Foreskin keratinocyte (primary cell): ENCODE measurements at places on chromosomes 1 and 21. TPM values are rescaled to one million over a fixed set of nuclear protein-coding genes. Genes with fewer than 3 reads are reported as not detected.

DNA sequence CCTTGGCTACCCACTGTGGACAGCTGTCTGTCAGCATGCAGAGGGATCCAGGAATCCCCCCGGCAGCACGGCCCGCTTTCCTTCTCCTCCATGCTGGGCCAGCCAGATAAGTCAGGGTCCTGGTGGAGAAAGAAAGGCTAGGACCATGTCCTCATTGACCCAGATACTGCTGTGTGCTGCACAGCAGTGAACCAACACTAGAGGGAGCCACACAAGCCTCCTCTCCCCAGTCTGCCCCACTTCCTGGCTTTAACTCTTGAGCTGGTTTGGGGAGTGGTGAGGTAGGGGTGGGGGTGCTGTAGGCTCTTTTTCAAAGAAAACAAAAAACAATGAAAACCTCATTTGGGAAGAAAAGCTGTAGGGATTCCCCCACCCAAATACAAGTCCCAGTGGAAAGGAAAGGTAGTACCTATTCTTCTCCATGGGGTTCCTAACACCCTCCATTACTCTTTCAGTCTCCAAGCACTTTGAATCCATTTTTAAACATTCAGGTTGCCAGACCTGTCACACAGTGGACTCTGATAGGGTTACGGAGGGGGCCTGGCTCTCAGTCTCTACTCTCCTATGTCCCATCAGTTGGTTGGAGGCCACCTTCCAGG lies 84.9 kb upstream of the CD1D start:
- no peak for DNase-seq

The POGK gene
- total RNA-seq: 33.0 and 35.4 TPM in 2 replicates

GRCh38 chr1:248373761-248374160 lies 1.8 kb upstream of the OR2T6 start:
- no peak for DNase-seq

DNA sequence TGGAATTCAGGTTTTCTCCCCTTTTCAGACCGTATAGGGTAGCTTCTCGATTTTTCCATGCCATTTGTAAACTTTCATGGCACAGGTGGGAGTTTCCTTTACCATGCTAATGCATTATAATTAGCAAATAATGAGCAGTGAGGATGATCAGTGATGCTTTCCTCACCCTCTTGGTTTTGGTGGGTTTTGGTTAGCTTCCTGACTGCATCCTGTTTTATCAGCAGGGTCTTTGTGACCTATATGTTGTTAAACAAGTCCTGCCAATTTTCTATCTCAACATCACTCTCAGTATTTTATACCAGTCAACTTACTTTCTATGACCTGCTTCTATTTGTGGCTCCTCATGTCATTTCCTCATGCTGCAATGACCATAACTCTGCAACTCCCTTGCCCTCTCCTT lies 1345.1 kb downstream of the NCAM2 start:
- DNase-seq: no peak

The CA6 gene
- not detected in 2 replicates for total RNA-seq

DNA sequence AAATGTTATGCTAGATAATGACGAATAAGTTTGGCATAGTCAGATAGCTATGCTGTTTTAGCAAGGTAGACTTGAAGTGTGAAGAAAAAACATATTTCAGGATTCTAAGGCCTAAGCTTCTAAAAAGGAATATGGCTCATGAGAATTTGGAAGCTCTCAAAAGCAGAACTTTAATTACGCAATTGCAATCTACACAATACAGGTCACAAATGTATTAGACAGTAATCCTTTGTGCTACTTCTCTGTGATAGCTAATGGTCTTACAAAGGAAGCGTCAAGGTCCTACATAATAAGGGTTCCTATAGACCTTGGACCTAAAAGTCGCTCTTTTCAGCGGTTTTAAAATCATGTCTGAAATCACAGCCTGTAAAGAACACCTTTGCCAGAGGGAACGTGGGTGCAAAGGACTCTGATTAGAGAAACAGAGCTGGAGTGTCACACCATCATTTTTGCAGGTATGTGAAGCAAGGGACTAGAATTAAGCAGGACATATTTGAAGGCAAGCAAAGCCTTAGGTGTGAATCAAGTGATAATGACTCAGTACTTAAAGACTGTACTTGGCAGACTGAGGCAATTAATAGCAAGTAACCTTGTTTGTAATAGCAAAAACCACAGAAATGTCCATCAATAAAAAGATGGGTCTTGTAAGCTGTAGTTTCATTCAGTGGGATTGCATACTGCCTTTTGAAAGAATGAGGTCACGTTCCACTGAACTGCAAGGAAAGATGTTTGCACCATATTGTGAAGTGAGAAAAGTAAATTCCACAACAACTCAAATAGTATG lies 420.2 kb downstream of the KCTD3 start:
- no peak for DNase-seq

GRCh38 chr1:112502826-112503225 lies 5.9 kb upstream of the WNT2B start:
- DNase-seq: no peak

The CCT3 gene
- total RNA-seq: 363 and 393 TPM in 2 replicates

DNA sequence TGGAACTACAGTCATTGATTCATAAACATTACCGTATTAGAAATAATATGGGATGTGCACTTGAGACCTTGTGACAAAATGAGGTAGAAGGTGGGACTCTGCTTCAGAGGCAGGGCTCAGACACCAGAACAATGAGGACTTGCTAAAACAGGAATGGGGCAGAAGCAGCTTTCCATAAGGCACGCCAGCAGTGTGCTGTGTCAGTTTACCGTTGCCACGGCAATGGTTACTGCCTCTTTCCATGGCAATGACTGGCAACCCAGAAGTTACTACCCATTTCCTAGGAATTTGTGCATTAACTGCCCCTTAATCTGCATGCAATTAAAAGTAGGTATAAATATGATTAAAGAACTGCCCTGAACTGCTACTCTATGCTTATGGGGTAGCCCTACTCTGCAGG lies 169.0 kb downstream of the CHRM3 start:
- no peak for DNase-seq

- DNase-seq: no peak
Observed at GRCh38 chr1:211830055-211830327, 572 bp downstream of the LPGAT1 start.

GRCh38 chr1:150505431-150505830 lies 2.5 kb upstream of the ECM1 start:
- no peak for DNase-seq

The KIF1B gene
- 24.9 and 26.2 TPM in 2 replicates for total RNA-seq

DNA sequence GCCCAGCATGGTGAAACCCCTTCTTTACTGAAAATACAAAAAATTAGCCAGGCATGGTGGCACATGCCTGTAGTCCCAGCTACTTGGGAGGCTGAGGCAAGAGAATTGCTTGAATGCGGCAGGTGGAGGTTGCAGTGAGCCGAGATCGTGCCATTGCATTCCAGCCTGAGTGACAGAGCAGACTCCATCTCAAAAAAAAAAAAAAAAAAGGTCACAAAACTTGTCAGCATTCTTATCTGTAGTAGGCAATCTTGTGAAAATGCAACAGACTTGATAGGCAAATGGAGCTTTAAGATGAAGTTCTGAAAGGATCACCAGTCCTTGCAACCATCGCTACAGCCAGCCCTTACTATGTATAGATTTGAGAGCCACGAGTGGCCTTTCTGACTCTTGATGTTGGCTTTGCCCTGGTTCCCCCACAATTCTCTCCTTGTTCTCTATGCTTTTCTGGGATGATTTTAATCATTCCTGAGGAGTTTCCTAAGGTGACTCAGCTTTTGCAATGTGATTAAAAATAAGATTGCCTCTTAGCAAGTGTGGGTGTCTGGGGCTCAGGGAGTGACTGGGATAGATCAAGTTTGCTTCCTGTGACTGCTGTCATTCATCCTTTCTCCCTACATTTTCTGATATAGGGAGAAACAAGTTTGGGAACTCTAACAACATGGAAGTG lies 7.1 kb upstream of the MAP1LC3C start:
- no peak for DNase-seq

GRCh38 chr1:3018576-3018975 lies 2.7 kb upstream of the ACTRT2 start:
- DNase-seq: no peak

The SF3B4 gene
- total RNA-seq: 53.7 and 54.5 TPM in 2 replicates

The ALG14 gene
- 4.8 and 5.4 TPM in 2 replicates for total RNA-seq

DNA sequence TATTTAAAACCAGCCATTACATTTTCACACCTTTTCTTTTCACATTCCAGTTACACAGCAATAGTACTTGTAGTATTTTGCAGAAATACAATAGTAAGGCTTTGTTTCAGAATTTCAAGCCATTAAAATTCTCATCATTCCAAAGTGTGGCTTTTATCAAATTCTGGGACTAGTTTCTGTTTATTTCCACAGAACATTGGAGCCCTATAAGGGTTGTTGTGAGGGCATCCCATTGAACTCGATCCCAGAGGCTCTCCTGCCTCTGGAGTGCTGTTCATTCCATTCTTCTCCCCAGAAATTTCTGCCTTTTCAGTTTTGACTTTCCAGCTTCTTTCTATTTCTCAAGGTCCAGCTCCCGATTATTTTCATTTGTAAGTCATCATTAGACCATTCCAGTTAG lies 645.5 kb downstream of the ADGRL2 start:
- no peak for DNase-seq

The DNASE2B gene
- total RNA-seq: not detected in 2 replicates

DNA sequence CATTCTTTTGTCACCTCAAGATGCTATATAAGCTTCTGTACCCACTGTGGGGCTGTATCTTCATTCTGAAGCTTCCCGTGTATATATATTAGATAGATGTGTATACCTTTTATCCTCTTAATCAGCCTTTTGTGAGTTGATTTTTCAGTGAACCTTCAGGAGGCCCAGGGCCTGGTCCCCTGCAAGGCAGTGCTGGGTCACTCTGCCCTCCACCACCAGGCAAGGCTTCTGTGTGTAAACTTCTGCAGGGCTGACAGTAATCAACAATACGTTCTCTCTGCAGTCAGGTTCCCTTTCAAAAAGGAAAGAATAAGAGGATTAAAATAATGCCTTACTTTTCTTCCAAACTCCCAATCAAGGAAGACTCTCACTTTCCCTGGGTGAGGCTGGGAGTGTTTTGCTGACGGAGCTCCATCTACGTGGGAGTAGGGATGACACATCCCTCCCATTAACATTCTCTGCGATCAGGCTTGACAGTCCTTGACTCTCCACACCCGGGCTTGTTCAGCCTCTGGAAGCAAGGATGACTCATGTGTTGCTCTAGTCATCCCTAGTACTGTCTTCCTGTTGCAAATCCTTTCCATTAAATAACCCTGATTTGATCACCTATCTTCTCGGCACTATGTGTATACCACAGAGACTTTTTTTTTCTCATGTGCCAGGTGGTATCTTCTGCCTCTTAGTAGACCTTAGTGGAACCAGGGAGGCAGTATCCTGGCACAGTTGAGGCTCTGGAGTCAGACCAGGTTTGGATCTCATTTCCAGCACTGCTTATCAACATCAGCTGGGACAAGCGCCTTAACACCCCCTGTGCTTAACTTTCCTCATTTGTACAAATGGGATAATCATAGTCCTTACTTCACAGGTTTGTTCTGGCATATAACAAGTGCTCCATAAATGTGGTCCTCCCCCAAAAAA lies 70.3 kb upstream of the KCNK1 start:
- peak; percentile 97 for DNase-seq

- no peak for DNase-seq
Observed at GRCh38 chr1:951364-951763, 7.7 kb downstream of the NOC2L start.

GRCh38 chr1:70443739-70444138 lies 32.7 kb downstream of the CTH start:
- DNase-seq: no peak

- peak; percentile 18 for DNase-seq
Observed at GRCh38 chr1:101043776-101044175, 18.2 kb upstream of the DPH5 start.

The SYPL2 gene
- total RNA-seq: not detected in 2 replicates

The SPRR5 gene
- 0.24 and 0.32 TPM in 2 replicates for total RNA-seq

GRCh38 chr1:202210385-202210784 lies 16.8 kb downstream of the LGR6 start:
- DNase-seq: no peak

DNA sequence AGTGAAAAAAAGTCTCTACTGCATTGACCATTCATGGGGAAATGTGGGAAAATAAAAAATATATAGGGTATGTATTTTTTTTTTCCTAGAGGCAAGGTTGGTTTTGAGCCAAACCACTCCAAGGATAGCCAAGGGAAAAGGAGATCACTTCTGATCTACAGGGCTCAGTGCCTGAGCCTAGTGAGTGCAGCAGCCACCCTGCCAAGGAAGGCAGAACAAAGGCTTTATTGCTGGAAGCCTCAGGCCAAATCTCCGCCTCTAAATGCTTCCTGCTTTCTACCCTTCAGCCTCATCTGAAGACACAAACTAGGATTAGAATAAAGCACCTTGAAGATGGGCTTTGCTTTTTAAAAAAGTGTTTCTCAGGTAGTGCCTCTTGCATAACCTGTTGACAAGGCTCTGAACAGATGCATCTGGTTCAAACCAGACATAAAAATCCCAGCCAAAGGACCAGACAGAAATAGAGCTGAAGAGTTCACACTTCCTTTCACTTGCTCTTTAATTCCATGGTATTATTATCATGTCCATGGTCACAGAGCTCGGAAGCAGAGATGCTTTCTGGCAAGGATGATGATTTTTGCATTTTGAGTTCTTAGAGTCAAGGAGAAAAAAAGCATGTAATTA lies 10.5 kb downstream of the C1orf115 start:
- DNase-seq: no peak

The ZBTB7B gene
- total RNA-seq: 26.2 and 32.8 TPM in 2 replicates

- DNase-seq: no peak
Observed at GRCh38 chr1:40795811-40796586, 12.4 kb downstream of the KCNQ4 start.

DNA sequence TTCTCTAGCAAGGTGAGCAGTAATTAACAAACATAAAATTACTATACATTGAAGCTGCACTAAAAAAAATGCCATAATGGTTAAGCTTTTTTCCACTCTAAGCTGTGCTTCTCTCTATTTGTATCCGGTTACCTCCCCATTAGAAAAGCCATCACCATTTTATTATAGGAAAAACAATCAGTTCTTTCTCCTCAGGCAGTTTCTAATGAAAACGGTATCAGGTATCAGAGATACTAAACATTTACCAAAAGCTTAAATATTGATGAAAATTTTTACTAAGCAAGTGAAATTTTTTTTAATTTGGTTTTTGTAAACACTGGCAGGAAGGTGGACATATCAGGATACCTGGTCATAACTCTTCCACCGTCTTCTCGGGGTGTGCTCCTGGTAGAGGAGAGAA lies 14.2 kb downstream of the NTPCR start:
- DNase-seq: no peak

DNA sequence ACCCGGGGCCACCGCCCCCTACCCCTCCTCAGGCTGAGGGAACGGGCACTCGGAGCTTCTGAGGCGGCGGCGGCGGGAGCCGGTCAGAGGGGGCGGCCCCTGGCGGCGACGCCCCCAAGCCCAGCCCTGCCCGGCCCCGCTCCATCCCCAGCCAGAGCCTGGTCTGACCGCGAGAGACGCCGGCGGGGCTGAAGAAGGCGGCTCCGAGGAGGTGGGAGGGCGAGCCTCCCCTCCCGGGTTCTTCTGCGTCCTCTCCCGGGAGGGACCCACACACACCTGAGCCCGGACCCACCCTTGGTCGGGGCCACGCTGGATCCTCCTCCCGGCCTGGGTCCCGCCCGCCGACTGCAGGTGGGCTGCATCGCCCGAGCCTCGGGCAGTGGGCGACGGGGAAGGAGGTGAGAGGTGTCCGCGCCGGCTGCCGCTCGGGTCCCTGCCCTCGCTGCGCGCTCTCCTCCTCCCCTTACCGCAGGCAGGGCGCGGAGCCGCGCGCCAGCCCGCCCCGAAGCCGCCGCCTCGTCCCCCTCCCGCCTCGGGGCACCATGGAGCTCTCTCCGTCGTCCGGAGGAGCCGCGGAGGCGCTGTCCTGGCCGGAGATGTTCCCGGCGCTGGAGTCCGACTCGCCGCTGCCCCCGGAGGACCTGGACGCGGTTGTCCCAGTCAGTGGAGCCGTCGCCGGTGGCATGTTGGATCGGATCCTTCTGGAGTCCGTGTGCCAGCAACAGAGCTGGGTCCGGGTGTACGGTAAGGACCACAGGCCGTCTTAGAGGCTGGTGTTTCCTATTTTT lies at the start of gene RASAL2:
RASAL2 (plus strand) TSS at position 154 of the 788 bp plus-strand sequence; CDS start at position 543, 389 bp downstream.
- DNase-seq: peak; percentile 56

The TMCO2 gene
- not detected in 2 replicates for total RNA-seq
